AML-193 (cell line): ENCODE measurements at places on chromosomes 2 and 18.

DNA sequence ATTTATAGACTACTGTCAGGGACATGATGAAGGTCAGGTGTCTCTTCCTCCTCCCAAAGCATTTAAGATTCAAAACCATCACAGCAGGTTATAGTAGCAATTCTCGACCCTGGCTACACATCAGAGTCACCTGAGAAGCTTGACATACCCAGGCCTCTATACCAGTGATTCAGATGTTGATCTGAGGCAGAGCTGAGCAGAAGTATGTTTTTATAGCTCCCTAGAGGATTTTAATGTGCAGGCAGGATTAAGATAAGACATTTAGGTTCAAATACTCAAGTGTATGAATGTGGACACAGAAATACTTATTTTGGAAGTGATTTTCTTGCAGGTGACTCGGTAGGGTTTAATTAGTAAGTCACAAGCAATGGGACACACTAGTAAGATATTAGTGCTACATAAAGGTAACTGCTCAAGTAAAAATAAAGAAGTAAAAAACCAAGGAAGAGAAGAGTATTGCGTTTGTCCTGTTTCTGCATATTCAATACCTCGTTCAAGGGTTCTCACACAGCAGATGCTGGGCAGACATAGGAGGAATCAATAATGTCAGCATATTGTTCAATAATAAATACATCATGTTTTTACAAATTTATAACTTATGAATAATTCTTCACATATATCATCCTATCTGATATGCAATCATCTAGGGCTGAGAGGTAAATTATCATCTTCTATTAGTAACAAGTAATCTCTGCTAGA lies 7.0 kb downstream of the GCFC2 start:
- no peak for DNase-seq

DNA sequence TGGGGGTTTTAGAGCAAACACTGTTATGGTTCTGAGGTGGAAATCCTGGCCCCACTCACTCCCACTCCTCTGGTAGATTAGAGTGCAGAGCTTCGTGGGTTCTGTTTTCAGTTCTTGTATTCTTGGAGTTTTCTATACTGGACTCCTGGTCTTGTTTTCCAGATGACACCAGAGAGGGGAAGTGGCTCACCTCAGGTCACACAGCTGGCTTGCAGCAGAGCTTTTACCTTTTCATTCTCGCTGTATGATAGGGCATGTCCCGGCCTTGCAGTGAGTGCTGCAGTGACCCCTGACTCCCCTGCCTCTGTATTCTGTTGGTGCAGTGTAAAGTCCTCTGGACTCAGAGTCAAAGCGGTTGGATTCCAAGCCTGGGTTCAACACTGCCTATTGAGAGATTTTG lies 148.9 kb upstream of the MEX3C start:
- no peak for DNase-seq

- DNase-seq, result no peak
Measured at GRCh38 chr2:21668078-21668710, 544.4 kb downstream of the TDRD15 start.

DNA sequence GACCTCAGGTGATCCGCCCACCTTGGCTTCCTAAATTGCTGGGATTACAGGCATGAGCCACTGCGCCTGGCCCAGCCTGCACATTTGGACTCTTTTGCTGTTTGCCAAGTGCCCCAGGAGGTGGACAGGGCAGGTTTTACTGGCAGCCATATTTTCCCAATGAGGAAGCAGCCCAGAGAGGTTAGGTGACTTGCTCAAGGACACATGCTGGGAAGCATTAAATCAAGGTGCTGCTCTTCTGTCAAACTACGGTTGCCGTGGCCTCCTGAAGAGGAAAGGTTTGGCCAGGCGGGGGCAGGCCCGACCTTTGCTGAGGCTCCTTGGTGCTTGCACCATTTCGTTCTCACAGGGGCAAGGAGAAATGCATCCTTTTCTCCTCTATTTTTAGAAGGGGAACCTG lies 44.0 kb downstream of the DNMT3A start:
- DNase-seq, result no peak

DNA sequence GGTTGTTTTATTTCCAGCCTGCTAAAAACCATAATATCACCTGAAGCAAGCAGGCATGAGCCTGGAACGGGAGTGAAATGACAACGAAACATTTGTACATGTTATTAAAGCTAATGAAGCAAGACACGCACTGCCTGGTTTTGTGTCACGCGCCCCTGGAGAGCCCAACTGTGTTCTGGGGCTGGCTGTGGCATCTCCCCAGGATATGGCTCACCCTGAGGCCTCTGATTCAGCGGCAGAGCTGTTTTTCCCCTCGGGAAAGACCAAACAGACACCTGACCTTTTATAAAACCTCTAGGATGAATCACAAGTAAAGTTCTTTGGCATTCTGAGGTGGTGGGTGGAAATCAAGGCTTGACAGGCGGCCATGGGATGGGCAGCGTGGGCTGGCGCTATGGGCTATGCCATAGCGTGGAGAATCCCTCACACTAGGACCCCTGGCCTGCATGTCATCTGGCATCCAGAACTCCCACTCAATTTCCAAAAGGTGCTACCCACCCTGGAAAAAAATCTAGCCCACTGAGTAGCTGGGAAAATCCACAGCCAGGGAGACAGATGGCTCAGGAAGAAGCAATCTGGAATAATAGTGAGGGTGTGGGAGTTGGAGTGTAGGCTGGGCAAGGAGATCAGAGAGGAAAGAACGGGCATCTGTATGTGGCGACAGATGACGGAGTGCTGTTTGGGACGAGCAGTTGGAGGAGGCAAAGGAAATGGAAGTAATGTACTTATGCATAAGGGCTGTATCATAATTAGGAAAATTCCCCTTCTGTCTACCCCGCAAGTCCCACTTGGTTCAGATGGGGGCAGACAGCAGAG lies 262.0 kb downstream of the AFF3 start:
- DNase-seq, result no peak

GRCh38 chr2:181806039-181806392 lies 85.5 kb upstream of the ITPRID2 start:
- no peak for DNase-seq

DNA sequence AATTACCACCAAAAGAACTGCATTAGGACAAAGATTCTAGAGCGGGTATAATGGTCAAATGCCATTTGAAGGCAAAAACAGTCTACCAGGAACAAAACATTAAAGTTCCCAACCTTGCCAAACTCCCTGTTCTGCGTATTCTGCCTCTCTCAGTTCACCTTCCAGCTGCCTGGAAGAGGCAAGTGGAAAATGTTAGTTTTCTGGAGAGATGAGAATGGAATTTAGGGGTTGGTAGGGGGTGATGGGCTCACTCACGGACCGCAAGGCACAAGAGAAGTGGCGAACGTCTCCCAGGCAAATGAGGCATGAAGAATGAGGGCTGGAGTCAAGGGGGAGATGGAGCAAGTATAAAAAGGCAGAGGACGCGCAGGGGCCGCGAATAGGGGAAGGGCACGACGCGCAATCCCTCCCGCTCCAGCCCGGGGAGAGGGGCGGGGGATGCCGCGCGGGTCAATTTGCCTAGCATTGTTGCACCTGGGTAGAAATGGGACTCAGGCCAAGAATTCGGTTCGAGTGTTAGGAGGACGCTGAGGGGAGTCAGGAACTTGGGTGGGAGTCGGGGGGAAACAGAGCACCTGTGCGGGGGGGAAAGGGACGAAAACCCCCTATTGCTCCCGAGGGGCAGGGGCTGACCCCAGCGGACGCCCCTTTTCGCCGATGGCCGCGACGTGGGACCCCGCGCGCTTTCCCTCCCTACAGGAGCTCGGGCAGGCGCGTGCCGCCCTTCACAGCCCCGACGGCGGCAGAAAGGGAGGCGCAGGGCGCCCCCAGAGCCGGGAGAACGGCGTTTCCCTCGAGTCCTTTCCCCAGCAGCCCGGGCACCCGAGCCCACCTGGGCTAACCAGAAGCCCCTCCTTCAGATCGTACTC lies 573 bp downstream of the PAIP2B start:
- no peak for DNase-seq

- no peak for DNase-seq
Measured at GRCh38 chr2:211996857-211997256, 541.7 kb downstream of the ERBB4 start.

DNA sequence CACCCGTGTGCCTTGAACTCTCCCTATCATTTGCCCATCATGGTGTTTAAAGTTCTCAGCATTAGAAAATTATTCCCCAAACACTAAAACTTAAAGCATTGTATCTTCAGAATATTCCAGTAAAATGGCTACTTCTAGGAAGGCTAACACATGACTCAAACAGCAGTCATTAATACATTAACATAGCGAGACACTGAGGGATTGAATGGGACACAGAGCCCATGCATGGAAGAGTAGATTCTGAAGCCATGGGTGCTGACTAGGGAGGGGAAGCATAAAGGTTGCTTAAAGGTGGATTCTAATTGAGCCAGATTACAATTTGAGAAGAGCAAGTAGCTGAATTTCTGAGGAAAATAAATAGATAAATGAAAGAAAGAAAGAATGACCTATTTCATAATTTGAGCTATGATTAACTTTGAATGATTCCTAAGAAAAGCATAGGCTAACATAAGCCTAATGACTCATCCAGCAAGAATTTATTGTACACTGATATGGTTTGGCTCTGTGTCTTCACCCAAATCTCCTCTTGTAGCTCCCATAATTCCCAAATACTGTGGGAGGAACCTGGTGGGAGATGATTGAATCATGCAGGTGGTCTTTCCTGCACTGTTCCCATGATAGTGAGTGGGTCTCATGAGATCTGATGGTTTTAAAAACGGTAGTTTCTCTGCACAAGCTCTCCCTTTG lies 79.8 kb upstream of the PIK3C3 start:
- no peak for DNase-seq

GRCh38 chr18:13004396-13004795 lies 13.2 kb downstream of the CEP192 start:
- DNase-seq, result no peak
